ENCODE measurements at places on chromosomes 6 and 20. TPM values are rescaled to one million over a fixed set of nuclear protein-coding genes. Genes with fewer than 3 reads are reported as not detected.

The FAM184A gene
- total RNA-seq, result 3.9 TPM

The SIRPD gene
- not detected for total RNA-seq

The CPNE5 gene
- 14.7 TPM for total RNA-seq

The TENT5A gene
- 36.6 TPM for total RNA-seq

The POPDC3 gene
- total RNA-seq, result 35.5 TPM

The RARS2 gene
- total RNA-seq, result 19.0 TPM

The OPRL1 gene
- total RNA-seq, result 0.71 TPM

The RIPPLY2 gene
- total RNA-seq, result not detected

The PHACTR1 gene
- total RNA-seq, result 16.0 TPM

Data from left cardiac atrium (tissue), 4 donors.